A673 (cell line): ENCODE measurements at places on chromosomes 7 and 10.

- no peak for DNase-seq
- no peak overlapping the region for H3K27ac ChIP-seq
- peaks cover 19% of the 10 kb centered on the region for H3K4me1 ChIP-seq
- H3K36me3 ChIP-seq: no peaks in the 10 kb centered on the region
These were observed 42.6 kb upstream of the SLC35G1 start for GRCh38 chr10:93851169-93851568.

GRCh38 chr7:23607130-23607529 is 9.9 kb downstream of the CCDC126 start:
- peaks cover 9% of the 10 kb centered on the region for H3K4me1 ChIP-seq
- no peak overlapping the region for H3K4me3 ChIP-seq
- H3K27me3 ChIP-seq: no peaks in the 10 kb centered on the region
- no peak for DNase-seq

DNA sequence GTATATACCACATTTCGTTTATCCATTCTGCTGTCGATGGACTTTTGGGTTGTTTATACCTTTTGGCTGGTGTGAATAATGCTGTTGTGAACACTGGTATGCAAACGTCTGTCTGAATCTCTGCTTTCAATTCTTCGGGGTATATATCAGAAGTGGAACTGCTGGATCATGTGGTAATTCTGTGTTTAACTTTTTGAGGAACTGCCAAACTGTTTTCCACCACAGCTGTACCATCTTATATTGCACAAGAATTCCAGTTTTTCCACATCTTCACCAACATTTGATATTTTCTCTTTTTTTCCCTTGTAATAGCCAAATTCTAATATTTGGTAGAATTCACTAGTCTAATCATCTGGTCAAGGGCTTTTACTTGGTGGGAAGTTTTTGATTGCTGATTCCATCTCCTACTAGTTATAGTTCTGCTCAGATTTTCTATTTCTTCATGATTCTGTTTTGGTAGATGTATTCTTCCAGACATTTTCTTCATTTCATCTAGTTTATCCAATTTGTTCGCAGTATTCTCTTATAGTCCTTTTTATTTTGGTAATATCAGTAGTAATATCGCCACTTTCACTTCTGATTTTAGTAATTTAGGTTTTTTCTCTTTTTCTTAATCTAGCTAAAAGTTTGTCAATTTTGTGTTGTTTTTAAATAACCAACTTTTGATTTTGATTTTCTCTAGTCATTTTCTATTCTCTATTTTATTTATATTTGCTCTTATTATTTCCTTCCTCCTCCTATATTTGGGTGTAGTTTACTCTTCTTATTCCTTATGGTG is 271.2 kb downstream of the ZEB1 start:
- no peaks in the 10 kb centered on the region for H3K36me3 ChIP-seq
- H3K27me3 ChIP-seq: no peaks in the 10 kb centered on the region
- H3K27ac ChIP-seq: no peak overlapping the region

DNA sequence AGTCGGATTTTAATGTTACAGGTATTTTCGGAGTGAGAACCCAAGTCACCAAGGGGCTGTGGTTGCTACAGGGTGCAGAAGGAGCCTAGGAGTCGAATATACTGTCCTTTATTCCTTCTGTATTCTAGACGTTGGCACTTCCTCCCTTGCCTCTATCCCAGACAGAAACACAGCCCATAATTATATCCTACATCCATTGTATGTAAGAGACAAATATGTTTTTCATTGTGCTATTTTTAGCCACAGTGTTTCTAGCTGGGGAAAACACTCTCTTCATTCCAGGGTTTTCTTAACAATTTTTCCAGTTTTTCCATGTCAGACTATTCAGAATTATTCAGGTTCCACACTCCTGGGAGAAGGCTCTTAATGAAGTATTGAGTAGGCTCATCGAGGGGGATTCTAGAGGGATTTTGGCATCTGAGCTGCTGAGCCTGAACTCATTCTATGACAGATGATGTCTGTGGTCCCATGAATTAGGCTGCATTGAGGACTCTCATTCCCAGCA is 32.6 kb downstream of the KIAA1217 start:
- no peaks in the 10 kb centered on the region for H3K27me3 ChIP-seq
- no peak for DNase-seq
- peaks cover 20% of the 10 kb centered on the region for H3K4me1 ChIP-seq

DNA sequence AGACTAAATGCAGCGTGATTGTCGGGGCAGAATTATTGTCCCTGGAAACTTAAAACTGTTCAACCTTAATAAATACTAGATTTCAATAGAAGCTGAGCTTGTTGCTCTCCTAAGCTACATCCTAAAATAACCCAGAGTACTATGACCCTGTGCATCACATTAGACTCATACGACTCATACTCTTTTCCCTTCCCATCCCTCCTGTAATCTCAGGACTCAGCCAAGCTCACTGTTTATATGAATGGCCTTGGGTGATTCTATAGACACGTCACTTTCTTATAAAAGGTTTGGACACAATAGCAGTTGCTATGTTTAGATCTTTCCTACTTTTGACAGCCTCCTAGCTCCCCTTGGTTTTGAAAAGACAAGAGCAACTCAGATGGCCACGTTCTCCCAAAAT is 17.2 kb downstream of the TCF7L2 start:
- H3K27ac ChIP-seq: no peak overlapping the region
- no peak for DNase-seq
- no peaks in the 10 kb centered on the region for H3K27me3 ChIP-seq

GRCh38 chr10:81068460-81068859 is 530.8 kb downstream of the SH2D4B start:
- DNase-seq: no peak
- H3K36me3 ChIP-seq: no peaks in the 10 kb centered on the region
- H3K4me1 ChIP-seq: no peaks in the 10 kb centered on the region
- no peak overlapping the region for H3K27ac ChIP-seq

GRCh38 chr10:61052469-61053205 is 108.7 kb upstream of the RHOBTB1 start:
- no peaks in the 10 kb centered on the region for H3K36me3 ChIP-seq
- H3K4me3 ChIP-seq: no peak overlapping the region
- no peaks in the 10 kb centered on the region for H3K27me3 ChIP-seq
- no peak overlapping the region for H3K27ac ChIP-seq

- no peaks in the 10 kb centered on the region for H3K36me3 ChIP-seq
- DNase-seq: peak; percentile 93
- no peak overlapping the region for H3K4me3 ChIP-seq
- peaks cover 11% of the 10 kb centered on the region for H3K4me1 ChIP-seq
- H3K27ac ChIP-seq: no peak overlapping the region
These were observed 52.3 kb upstream of the MYL10 start for GRCh38 chr7:101681170-101682007.

DNA sequence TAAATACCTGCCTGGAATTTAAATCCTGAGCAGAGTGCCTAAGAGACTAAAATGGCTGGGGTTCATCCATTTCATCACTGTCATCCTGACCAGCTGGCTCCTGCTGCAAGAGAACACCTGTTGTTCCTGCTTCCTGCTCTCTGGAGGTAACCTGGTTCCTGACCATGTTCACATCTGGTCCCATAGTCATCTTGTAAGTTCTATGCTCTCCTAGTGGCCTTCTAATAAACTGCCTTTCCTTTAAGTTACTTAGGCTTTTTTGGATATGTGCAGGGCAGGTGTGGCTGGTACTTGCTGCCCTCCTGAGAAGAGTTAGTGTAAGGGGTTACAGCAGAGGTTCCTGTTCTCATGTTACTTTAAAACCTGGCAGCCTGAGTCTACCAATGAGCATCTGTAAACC is 80.0 kb downstream of the NRCAM start:
- H3K4me1 ChIP-seq: no peaks in the 10 kb centered on the region
- no peak overlapping the region for H3K27ac ChIP-seq
- H3K36me3 ChIP-seq: peaks cover 3% of the 10 kb centered on the region
- no peak for DNase-seq
- H3K4me3 ChIP-seq: no peak overlapping the region

- H3K4me1 ChIP-seq: peaks cover 3% of the 10 kb centered on the region
- H3K27ac ChIP-seq: no peak overlapping the region
- no peak overlapping the region for H3K4me3 ChIP-seq
- no peaks in the 10 kb centered on the region for H3K36me3 ChIP-seq
- H3K27me3 ChIP-seq: no peaks in the 10 kb centered on the region
These were observed 8.6 kb downstream of the GJD4 start for GRCh38 chr10:35613597-35614226.

GRCh38 chr7:103637094-103637493 is 191.1 kb upstream of the SLC26A5 start:
- no peaks in the 10 kb centered on the region for H3K4me1 ChIP-seq
- peak; percentile 6 for DNase-seq
- H3K27me3 ChIP-seq: peaks cover 11% of the 10 kb centered on the region
- no peak overlapping the region for H3K27ac ChIP-seq
- no peak overlapping the region for H3K4me3 ChIP-seq

- H3K4me3 ChIP-seq: no peak overlapping the region
- DNase-seq: peak; percentile 76
- peak overlapping the region; percentile 3 for H3K27ac ChIP-seq
- H3K4me1 ChIP-seq: peaks cover 20% of the 10 kb centered on the region
- no peaks in the 10 kb centered on the region for H3K36me3 ChIP-seq
These were observed 11.8 kb downstream of the NT5C3A start for GRCh38 chr7:33050535-33051318.

DNA sequence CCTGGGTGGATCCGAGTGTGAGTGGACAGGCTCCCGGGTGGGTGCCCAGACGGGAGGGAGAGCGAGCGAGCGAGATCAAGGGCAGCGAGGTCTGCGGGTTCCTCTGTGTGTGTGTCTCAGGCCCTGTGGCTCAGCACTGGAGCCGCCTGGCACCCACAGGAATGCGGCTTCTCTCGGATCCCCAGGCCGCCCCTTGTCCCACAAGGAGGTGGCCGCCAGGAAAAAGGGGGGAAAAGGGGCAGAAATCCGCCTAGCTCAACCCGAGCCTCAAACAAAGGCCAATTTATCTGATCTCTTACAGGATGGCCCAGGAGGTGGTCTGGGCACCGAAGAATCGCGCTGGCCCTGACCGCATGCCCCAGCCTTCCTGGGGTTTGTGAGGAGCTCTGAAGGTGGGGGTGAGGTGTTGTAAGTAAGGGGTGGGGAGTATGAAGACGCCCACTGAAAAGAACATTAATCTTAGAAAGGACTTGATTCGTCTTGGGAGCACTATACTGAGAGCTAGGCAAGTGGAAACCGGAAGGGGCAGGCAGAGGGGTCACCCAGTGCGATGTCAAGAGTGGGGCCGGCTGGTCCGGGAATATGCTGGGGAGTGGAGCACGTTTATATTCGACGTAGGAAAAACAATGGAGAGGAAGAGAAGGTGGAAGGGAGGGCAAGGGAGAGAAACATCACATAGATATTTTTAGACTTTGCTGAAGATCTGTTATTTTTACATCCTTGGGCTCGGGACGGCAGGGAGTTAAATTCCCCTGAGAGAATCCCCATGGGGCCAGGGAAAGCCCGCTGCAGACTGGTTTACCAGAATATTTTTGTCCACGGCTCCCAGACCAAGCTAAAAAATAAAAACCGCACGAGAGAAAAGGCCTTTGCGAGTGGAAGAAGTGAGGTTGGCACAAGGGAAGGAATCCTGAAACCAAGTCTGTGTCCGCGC is 7.2 kb downstream of the DLX5 start:
- peak overlapping the region; percentile 76 for H3K4me3 ChIP-seq
- H3K27me3 ChIP-seq: peaks cover 57% of the 10 kb centered on the region
- peaks cover 36% of the 10 kb centered on the region for H3K36me3 ChIP-seq
